ENCODE measurements at places on chromosomes 2 and 18. TPM values are rescaled to one million over a fixed set of nuclear protein-coding genes. Genes with fewer than 3 reads are reported as not detected.
A peak's percentile ranks its signal among the peaks of the same experiment; 100 is the strongest.

DNA sequence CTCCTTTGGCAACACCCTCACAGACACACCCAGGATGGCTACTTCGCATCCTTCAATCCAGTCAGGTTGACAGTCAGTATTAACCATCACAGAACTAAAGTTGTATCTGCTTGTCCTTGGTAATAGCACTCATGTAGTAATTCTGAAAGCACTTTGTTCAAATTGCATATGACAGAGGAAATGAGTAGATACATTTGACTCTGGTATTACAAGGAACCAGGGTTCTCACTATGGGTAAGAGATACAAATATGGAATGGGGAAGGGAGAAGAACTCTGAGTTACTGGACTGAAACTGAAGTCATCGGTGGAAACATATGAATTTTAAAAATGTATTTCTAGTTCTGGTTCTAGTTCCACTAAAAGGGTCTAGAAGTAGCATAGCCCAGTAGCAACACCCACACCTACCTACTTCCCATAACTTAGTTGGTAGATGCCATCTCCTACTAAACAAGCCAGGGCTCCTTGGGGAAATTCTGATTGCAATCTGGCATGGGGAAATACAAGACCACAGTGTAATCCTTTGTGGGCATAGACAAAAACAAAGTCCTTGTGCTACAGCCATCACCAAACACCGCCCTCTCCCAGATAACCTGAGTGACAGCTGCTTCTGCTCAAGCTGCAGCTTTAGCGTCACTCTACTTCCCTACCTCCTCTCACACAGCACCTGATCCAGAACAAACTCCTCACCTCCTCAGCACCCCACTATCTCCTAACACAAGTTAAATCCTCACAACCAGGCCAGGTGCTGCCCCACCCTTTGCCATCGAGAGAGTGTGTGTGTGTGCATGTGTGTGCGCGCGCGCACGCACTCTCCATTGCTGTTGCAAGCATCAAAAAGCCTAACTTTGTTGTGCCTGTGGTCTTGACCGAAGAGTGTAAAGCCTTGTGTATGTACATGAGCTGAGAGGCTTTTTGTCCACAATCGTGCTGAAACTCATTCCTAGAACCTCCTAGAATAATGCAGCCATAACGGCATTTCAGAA, 31.4 kb upstream of the CD226 start:
- no peak for ATAC-seq

DNA sequence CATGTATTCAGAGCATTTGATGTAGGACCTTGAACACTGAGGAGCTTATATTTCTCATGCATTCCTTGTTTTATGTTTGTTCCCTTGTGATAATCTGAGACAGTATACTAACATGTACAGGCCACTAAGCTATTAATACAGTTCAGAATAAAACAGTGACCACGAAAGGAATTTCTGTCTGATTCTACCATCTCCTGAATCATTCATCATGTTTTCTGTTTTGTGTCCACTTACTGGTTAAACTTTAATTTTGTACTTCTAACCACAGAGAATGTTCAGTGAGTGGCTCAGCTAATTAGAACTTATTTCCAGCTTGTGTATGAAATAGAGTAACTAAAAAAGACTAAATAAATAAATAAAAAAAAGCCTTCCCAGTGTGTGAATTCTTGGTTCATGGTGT, 110.4 kb downstream of the LRP1B start:
- no peak for ATAC-seq

DNA sequence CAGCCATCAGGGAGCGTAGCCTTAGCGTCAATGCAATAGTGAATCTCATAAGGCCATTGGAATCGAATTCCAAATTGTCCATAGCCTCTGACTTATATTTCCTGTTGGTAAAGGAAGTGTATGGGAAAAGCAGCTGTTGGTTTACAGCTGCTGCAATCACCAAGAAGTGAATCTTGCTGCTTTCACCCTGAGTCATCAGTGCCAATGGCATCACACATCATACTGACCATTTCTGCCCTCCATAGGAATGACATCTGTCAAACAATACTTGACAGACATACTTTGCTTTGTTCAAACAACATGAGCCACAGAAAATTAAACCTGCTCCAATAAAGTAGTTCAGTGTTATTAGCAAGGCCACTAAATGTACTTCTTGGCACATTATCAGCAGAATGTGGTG, 111.2 kb upstream of the KLHL29 start:
- ATAC-seq, result no peak

GRCh38 chr18:73715210-73715670, 432.4 kb downstream of the FBXO15 start:
- no peak for ATAC-seq

DNA sequence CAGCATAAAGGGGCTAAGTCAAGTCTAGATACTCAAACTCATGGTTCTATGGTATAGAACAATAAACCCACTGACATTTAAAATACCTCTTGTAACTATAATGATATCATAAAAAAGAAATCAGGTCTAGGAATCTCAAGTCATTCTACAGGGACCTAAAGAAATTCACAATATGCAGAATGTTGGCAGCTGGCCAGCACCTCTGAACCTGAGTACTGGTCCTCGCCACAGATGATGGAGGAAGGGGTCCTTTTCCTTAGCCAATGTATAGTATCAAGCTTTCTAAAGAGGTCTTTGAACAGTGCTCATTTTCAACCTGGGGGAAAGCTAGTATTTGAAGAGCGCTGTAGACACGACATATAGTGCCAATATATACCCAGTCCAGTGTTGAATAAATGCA, 108.4 kb upstream of the ITGB6 start:
- no peak for ATAC-seq

DNA sequence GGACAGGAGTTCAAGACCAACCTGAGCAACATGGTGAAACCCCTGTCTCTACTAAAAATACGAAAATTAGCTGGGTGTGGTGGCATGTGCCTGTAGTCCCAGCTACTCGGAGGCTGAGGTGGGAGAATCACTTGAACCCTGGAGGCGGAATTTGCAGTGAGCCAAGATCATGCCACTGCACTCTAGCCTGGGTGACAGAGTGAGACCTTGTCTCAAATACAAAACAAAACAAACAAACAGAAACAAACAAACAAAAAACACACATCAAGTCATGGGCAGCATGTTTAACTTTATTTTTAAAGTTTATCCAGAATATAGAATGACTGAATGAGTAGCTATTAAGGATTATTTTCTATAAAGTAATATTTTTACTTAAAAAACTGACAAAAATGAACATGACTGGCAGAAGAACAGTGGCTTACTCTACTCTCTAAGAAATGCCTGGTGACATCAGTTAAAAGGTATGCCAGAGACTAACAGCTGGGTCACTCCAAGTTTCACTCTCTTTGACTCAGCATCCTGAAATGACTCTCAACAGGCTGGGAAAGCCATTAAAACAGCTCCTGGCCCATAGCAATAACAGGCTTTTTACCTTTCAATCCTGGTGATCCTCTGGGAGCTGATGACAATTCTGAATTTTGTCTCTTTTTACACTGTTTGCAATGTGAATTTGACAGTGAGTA, 281.6 kb upstream of the STON1 start:
- peak; percentile 57 for ATAC-seq

DNA sequence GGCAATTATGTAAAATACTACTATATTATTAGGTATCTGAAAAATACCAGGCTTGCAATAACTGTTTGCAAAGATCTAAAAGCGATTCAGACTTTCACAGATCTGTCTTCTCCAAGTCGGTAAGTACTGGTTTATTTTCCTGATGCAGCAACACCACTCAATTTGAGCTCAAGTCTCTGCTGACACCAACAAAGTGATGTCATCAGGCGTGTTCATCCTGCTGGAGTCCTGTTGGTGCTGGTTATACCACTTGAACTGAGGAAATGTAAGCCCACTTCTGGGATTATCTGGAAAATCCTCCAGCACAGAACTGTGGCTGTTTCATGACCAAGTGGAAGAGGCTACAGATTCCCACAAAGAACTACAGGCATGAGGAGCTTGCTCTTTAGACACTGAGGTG, 267.6 kb downstream of the BCL2 start:
- ATAC-seq, result no peak

GRCh38 chr18:6365385-6365784, 49.3 kb downstream of the L3MBTL4 start:
- no peak for ATAC-seq

- ATAC-seq, result no peak
Measured at GRCh38 chr2:47016172-47016913, 100.7 kb upstream of the MCFD2 start.

GRCh38 chr18:52971097-52971496, 631.1 kb downstream of the DCC start:
- ATAC-seq, result no peak

DNA sequence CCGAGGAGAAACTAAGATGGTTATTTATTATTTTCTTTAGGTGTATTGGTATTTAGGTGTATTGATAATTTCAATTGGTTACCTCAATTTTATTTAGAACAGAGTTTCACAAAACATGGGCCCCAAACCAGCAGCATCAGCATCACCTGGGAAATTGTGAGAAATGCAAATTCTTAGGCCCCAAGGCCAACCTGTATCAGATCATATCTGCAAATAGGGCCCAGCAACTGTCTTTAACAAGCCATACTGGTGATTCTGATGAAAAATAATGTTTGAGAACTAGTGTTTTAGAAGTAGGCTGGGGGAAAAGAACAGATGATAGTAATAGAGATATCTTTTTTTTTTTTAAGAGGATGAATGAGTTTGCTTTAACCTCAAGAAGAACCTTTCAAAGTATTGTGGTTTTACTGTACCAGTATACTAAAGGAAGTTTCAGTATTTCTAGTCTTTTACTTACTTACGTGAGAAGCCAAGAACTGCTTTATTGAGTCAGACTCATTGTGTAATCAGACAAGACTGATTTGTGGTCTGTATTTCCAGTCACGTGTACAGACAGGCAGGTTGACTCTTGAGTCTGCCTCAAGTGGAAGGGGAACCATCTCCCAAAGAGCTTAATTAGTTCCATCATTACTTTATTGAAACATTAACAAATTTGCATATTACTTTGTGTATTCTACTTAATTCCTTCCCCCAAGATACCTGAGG, 60.4 kb upstream of the GAREM1 start:
- ATAC-seq, result no peak

GRCh38 chr2:1704631-1705556, 39.4 kb downstream of the PXDN start:
- ATAC-seq, result peak; percentile 90

DNA sequence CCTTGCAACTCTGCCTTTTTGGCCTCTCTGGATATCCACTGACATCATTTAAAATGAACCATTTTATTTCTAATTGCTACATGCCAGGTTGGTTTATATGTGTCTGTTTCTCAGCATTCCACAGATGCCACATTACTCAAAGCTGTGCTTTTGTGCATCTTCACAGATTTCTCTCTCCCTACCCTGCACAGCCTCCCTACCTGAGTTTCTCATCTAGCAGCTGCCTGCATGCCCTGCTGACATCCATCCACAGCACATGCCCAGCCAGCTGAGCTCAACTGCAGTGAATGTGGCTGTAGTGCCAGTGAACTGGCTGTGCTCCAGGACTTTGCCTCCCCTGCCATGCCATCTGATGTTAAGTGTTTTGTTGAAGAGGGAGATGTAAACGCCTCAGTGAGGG, 44.5 kb downstream of the PKP4 start:
- ATAC-seq, result no peak

DNA sequence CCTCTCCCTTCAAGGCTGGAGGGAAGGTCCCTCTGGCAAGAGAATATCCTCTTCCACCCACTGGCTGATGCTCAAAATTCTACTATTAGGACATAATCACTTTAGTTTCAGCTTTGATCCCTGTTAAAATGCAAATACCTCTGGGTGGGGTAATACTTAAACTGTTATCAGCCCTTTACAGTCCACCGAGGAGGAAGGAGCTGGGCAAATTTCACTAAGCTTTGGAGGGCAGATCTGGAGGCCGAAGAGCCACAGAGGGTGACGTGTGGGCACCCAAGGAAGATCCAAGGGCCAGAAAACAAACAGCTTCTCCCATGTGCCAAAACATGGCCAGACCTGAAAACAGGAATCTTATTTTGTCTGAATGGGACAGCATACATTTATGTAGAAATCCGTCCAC, 74.6 kb upstream of the BCL11A start:
- peak; percentile 28 for ATAC-seq

DNA sequence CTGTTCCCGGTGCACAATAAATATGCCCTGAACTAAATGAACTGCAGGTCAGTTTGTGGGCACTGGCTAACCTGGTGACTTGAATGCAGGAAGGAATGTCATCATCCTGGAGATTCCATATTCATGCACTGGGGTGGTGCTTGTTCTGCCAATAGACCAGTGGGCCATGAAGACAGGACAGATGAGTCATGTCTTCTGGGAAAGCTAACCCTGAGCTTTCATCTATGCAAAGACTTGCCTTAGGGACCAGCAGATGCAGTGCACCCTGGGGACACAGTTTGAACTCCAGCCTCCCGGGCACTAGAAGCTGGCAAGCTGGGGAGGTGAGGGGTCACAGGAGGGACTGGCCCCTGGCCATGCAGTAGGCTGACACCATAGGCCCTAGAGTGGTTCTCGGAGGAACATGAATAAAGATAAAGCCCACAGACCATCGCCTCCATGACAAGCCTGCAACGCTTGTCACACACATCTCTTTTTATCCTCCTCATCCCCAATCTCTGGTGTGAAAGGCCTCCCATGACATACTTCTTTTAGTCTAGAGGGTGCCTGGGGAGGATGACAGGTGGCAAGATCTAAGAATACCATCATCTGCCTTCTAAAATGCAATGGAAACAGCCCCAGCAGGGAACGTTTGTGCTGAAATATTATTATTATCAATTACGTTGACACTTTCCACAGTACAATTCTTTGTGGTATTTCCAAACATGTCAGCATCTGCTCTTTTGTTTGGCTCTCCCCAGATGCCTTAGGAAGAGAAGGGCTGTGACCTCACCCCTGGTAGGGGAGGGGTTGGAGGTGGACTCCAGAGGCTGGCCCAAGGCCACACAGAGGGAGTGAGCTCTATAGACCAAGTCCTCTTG, 267.4 kb upstream of the RAB6C start:
- peak; percentile 91 for ATAC-seq

DNA sequence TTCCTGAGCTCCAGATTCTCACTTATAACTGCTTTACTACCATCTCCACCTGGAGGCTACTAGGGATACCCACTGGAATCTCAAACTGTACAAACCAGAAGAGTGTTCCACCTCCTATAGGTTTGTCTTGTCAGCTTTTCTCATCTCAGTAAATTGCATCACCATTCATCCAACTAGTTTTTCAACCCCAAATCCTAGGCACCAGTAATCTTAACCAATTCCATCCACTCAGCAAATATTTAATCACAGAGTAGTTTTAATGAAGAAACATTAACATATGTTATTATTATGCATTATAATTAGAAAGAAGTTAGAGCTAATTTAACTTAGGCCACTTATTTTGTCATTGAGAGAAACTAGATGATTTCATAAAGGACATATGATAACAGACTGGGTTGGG, 635.0 kb downstream of the DCDC2C start:
- no peak for ATAC-seq

GRCh38 chr2:106126705-106127281, 67.3 kb downstream of the UXS1 start:
- ATAC-seq, result no peak

- no peak for ATAC-seq
Measured at GRCh38 chr2:81073412-81073811, 768.9 kb upstream of the LRRTM1 start.

GRCh38 chr2:43265421-43265820, 39.0 kb upstream of the ZFP36L2 start:
- no peak for ATAC-seq

STARD6 gene
- total RNA-seq, result 0.31 TPM

MAIP1 gene
- 35.5 TPM for total RNA-seq

LYG2 gene
- not detected for total RNA-seq

MAPK4 gene
- 13.6 TPM for total RNA-seq

SULT1C4 gene
- total RNA-seq, result 2.0 TPM
